ENCODE measurements at places on chromosomes 5 and 9. TPM values are rescaled to one million over a fixed set of nuclear protein-coding genes. Genes with fewer than 3 reads are reported as not detected.

NAIP gene
- total RNA-seq, result 3.8 TPM

SPATA31C1 gene
- total RNA-seq, result not detected

LOX gene
- total RNA-seq, result 33.4 TPM

MORN5 gene
- 0.51 TPM for total RNA-seq

ADGRD2 gene
- total RNA-seq, result not detected

OR2S2 gene
- total RNA-seq, result 0.17 TPM

PTPRD gene
- total RNA-seq, result 3.3 TPM

ZCCHC10 gene
- total RNA-seq, result 12.3 TPM

GMCL2 gene
- total RNA-seq, result under 0.01 TPM

RUSC2 gene
- total RNA-seq, result 10.0 TPM

ZNG1F gene
- total RNA-seq, result 3.8 TPM

CCDC192 gene
- total RNA-seq, result not detected

DNA sequence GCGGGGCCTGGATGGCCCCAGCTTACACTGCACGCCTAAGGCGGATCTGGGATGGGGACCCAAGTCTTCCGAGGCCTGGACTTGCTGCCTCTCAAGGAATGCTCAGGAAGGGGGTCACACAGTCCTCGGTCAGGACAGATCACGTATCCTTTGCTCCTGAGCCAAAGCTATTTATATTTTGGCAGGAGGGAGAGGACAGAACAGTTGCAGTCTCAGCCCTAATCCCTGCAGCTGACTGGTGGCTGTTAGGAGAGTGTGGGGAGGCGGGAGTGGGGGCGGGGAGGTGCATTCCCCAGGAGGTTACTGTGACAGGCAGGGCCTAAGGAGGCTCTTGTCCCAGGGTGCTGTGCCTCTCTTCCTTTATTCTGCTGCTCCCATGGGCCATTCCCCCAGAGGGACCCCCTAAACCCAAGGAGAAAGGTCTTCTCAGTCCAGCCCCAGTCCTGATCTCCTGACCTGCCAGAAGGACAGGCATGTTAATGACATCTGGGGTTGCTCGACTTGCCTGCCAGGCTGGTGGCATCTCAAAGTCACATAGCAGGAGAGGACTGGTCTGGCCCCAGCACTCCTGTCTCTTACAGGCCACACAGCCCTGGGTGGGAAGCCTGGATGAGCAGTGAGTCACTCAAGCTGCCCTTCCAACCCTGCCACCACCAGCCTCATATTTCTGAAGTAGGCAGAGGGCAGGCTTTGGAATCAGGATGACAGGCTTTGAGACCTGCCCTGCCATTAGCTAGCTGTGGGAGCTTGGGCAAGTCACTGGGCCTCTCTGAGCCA lies 51.9 kb downstream of the COL27A1 start:
- H3K4me1 ChIP-seq, result peaks cover 6% of the 10 kb centered on the region
- no peak overlapping the region for H3K27ac ChIP-seq
- H3K27me3 ChIP-seq, result no peaks in the 10 kb centered on the region

GRCh38 chr5:140244525-140245025 lies 58.3 kb downstream of the PFDN1 start:
- H3K4me3 ChIP-seq, result no peak overlapping the region
- peaks cover 35% of the 10 kb centered on the region for H3K4me1 ChIP-seq
- H3K36me3 ChIP-seq, result no peaks in the 10 kb centered on the region
- peak overlapping the region; percentile 31 for H3K27ac ChIP-seq

- H3K27me3 ChIP-seq, result no peaks in the 10 kb centered on the region
- H3K27ac ChIP-seq, result no peak overlapping the region
- DNase-seq, result no peak
- no peaks in the 10 kb centered on the region for H3K4me1 ChIP-seq
- H3K4me3 ChIP-seq, result no peak overlapping the region
- H3K36me3 ChIP-seq, result no peaks in the 10 kb centered on the region
Measured at GRCh38 chr5:37121027-37121426, 128.1 kb downstream of the CPLANE1 start.

DNA sequence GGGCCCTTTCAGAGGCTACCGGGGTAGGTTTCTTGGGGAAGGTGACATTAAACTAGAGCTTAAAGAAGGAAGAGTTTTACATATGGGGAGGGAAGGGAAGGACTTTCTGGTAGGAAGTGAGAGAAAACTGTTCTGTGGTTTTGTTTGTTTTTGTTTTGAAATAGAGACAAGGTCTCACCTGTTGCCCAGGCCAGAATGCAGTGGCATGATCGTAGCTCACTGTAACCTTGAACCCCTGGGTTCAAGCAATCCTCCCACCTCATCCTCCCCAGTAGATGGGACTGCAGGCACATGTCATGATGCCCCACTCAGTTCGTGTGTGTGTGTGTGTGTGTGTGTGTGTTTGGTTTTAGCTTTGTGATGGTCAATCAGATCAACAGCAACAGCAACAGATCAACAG lies 37.4 kb upstream of the CNOT6 start:
- no peaks in the 10 kb centered on the region for H3K4me1 ChIP-seq
- no peak overlapping the region for H3K4me3 ChIP-seq
- H3K27ac ChIP-seq, result no peak overlapping the region
- no peaks in the 10 kb centered on the region for H3K36me3 ChIP-seq
- no peak for DNase-seq

GRCh38 chr5:136906545-136906944 lies 541.2 kb upstream of the TRPC7 start:
- no peak overlapping the region for H3K27ac ChIP-seq
- no peak overlapping the region for H3K4me3 ChIP-seq
- no peaks in the 10 kb centered on the region for H3K4me1 ChIP-seq
- no peak for DNase-seq

GRCh38 chr9:78963911-78964310 lies 607.9 kb upstream of the TLE4 start:
- H3K4me3 ChIP-seq, result no peak overlapping the region
- H3K27ac ChIP-seq, result no peak overlapping the region
- no peak for DNase-seq
- H3K4me1 ChIP-seq, result no peaks in the 10 kb centered on the region

- DNase-seq, result no peak
- no peak overlapping the region for H3K27ac ChIP-seq
- H3K27me3 ChIP-seq, result no peaks in the 10 kb centered on the region
- H3K36me3 ChIP-seq, result no peaks in the 10 kb centered on the region
Measured at GRCh38 chr9:105291422-105291859, 47.0 kb downstream of the SLC44A1 start.

- no peak overlapping the region for H3K27ac ChIP-seq
- H3K27me3 ChIP-seq, result no peaks in the 10 kb centered on the region
- peaks cover 35% of the 10 kb centered on the region for H3K36me3 ChIP-seq
- H3K4me1 ChIP-seq, result no peaks in the 10 kb centered on the region
- no peak overlapping the region for H3K4me3 ChIP-seq
Measured at GRCh38 chr9:133103183-133103986, 17.7 kb downstream of the RALGDS start.

DNA sequence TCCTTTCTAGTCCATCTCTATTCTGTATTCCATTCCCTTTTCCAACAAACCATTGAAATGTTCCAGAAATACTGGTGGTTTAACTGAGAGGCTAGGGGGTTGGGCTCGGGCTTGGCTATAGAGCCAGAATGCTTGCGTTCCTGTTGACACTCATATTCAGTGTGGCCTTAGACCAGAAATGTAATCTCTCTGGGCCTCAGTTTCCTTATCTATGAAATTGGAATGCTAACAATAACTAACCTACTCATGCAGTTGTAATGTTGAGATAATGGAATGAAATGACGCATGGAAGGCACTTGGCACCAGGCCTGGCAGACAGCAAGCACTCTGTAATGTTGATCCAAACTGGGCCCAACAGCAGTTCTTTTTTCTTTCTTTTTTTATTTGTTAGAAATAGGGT lies 26.8 kb downstream of the JADE2 start:
- H3K27me3 ChIP-seq, result no peaks in the 10 kb centered on the region
- H3K4me1 ChIP-seq, result peaks cover 80% of the 10 kb centered on the region
- H3K4me3 ChIP-seq, result no peak overlapping the region
- H3K36me3 ChIP-seq, result peaks cover 11% of the 10 kb centered on the region

DNA sequence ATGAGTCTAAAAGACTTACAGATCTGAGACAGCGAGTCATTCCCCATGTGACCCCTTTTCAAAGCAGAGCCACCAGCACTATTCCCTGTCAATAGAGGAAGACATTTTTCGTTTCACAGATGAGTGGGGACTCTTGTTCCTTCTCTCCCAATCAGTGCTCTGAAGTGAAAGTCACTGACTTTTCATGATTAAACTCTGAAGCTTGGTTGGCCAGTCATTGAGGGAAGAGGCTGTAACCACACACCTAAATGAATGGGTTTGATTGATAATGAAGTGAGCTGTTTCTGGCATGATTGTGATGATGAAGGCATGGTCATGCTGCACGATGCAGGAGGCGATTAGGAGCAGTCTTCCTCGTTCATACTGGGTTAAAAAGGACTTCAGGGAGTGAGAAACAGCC lies 171.9 kb downstream of the ZNF462 start:
- peaks cover 9% of the 10 kb centered on the region for H3K27me3 ChIP-seq
- no peak overlapping the region for H3K27ac ChIP-seq
- no peak overlapping the region for H3K4me3 ChIP-seq
- H3K36me3 ChIP-seq, result no peaks in the 10 kb centered on the region
- DNase-seq, result peak; percentile 10

GRCh38 chr5:154214371-154215106 lies 24.0 kb downstream of the GALNT10 start:
- H3K4me3 ChIP-seq, result no peak overlapping the region
- no peaks in the 10 kb centered on the region for H3K36me3 ChIP-seq
- DNase-seq, result peak; percentile 89
- no peaks in the 10 kb centered on the region for H3K4me1 ChIP-seq
- no peak overlapping the region for H3K27ac ChIP-seq
- H3K27me3 ChIP-seq, result no peaks in the 10 kb centered on the region

GRCh38 chr5:136337788-136338187 lies 27.6 kb downstream of the TRPC7 start:
- H3K4me3 ChIP-seq, result no peak overlapping the region
- no peak overlapping the region for H3K27ac ChIP-seq
- DNase-seq, result no peak
- H3K36me3 ChIP-seq, result no peaks in the 10 kb centered on the region
- no peaks in the 10 kb centered on the region for H3K27me3 ChIP-seq
- no peaks in the 10 kb centered on the region for H3K4me1 ChIP-seq

- H3K27me3 ChIP-seq, result no peaks in the 10 kb centered on the region
- peak; percentile 44 for DNase-seq
- no peak overlapping the region for H3K27ac ChIP-seq
- H3K36me3 ChIP-seq, result no peaks in the 10 kb centered on the region
Measured at GRCh38 chr5:5298841-5299541, 123.5 kb upstream of the ICE1 start.

GRCh38 chr5:71652803-71653543 lies 65.8 kb downstream of the MCCC2 start:
- no peak overlapping the region for H3K27ac ChIP-seq
- H3K4me3 ChIP-seq, result no peak overlapping the region
- peak; percentile 66 for DNase-seq
- peaks cover 1% of the 10 kb centered on the region for H3K36me3 ChIP-seq
- no peaks in the 10 kb centered on the region for H3K27me3 ChIP-seq

- no peak overlapping the region for H3K4me3 ChIP-seq
- peaks cover 4% of the 10 kb centered on the region for H3K27me3 ChIP-seq
- no peak for DNase-seq
- no peak overlapping the region for H3K27ac ChIP-seq
- H3K36me3 ChIP-seq, result no peaks in the 10 kb centered on the region
Measured at GRCh38 chr5:112597831-112598230, 139.9 kb upstream of the APC start.

GRCh38 chr5:134101686-134102439 lies 12.6 kb upstream of the TCF7 start:
- H3K36me3 ChIP-seq, result no peaks in the 10 kb centered on the region
- H3K4me3 ChIP-seq, result no peak overlapping the region
- no peaks in the 10 kb centered on the region for H3K4me1 ChIP-seq
- H3K27me3 ChIP-seq, result no peaks in the 10 kb centered on the region
- peak; percentile 9 for DNase-seq

GRCh38 chr9:88821033-88821745 lies 170.1 kb upstream of the S1PR3 start:
- H3K4me3 ChIP-seq, result no peak overlapping the region
- peaks cover 3% of the 10 kb centered on the region for H3K27me3 ChIP-seq
- H3K4me1 ChIP-seq, result peaks cover 2% of the 10 kb centered on the region
- no peaks in the 10 kb centered on the region for H3K36me3 ChIP-seq

- H3K27me3 ChIP-seq, result peaks cover 14% of the 10 kb centered on the region
- no peaks in the 10 kb centered on the region for H3K36me3 ChIP-seq
- H3K4me1 ChIP-seq, result no peaks in the 10 kb centered on the region
- H3K27ac ChIP-seq, result no peak overlapping the region
- H3K4me3 ChIP-seq, result no peak overlapping the region
- peak; percentile 72 for DNase-seq
Measured at GRCh38 chr5:151234476-151235238, 10.8 kb upstream of the CCDC69 start.

DNA sequence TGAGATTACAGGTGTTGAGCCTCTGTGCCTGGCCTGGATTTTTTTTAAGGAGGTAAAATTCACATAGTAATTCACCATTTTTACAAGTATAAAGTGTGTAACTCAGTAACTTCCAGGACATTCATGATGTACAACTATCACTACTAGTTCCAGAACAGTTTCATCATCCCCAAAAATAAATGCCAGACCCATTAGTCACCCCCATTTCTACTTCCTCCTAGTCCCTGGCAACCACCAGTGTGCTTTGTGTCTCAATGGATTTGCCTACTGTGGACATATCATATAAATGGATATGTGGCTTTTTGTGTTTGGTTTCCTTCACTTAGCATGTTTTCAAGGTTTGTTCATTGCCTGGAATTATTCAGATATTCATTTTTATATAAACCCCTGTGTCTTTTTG lies 72.5 kb upstream of the PANK3 start:
- no peaks in the 10 kb centered on the region for H3K4me1 ChIP-seq
- no peaks in the 10 kb centered on the region for H3K36me3 ChIP-seq
- H3K4me3 ChIP-seq, result no peak overlapping the region
- no peaks in the 10 kb centered on the region for H3K27me3 ChIP-seq
- DNase-seq, result peak; percentile 78
- no peak overlapping the region for H3K27ac ChIP-seq

DNA sequence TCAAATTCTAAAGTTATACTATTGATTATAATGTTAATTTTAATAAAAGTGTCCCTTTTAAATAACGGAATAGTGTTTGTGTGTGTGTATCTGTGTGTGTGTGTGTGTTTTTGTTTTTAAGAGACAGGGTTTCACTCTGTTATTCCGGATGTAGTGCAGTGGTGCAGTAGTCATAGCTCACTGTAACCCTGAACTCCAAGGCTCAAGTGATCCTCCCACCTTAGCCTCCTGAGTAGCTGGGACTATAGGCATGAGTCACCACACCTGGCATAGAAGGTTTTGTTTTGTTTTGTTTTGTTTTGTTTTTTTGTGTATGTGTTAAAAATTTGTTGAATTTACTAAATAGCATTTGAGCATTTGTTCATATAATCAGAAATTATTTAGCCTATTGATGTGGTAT lies 64.6 kb downstream of the YTHDC2 start:
- no peak overlapping the region for H3K27ac ChIP-seq
- H3K36me3 ChIP-seq, result no peaks in the 10 kb centered on the region
- H3K4me1 ChIP-seq, result peaks cover 3% of the 10 kb centered on the region
- no peak for DNase-seq
